ENCODE measurements at places on chromosomes 1 and 21.

DNA sequence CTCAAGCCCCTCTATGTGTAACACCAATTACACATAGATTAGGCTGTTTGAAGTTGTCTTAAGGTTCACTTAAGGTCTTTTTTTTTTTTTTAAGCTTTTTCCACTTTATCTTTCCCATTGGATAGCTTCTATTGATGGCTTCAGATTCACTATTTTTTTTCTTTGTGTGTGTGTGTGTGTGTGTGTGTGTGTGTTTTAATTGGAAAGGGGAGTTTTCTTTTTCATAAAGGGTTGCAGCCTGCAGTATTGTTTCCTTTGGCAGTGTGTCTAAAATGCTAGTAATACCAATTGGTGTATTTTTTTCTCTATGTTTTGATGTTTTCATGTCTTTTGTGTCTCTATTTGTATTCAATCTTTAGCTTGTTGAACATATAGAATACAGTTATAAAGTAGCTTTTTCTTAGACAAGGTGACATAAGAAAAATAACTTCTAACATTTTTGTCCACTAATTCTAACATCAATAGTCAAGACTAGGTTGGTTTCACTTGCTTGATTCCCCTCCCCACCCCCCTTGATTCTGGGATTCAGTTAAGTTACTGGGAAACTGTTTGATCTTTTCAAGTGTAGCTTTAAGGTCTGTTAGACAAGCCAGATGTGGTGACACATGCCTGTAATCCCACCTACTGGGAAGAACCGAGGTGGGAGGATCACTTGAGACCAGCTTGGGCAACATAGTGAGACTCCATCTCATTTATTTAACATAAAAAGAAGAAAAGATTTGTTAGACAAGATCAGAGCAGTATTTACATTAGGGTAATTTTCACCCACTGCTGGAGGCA is 21.4 kb downstream of the PRRC2C start:
- DNase-seq: no peak

GRCh38 chr1:215651867-215652266 is 84.8 kb downstream of the KCTD3 start:
- no peak for DNase-seq

DNA sequence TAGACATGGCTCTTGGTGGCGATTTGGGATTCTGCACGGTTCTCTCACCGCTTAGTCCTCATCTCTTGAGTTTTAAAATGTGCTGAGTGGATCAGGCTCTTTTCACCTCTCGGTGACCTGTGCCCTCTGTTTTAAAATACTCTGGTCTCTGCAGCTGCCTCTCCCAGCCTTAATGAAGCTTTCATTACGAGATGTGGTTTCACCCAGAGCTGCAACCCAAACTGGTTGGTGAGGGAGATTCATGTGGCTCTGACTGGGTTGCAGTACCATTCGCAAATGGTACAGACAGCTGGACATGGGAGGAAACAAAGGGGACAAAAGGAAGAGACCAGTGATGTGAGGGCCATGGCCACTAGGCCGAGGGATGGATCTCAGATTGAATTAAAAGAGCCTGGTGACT is 258.9 kb downstream of the ASTN1 start:
- DNase-seq: no peak

DNA sequence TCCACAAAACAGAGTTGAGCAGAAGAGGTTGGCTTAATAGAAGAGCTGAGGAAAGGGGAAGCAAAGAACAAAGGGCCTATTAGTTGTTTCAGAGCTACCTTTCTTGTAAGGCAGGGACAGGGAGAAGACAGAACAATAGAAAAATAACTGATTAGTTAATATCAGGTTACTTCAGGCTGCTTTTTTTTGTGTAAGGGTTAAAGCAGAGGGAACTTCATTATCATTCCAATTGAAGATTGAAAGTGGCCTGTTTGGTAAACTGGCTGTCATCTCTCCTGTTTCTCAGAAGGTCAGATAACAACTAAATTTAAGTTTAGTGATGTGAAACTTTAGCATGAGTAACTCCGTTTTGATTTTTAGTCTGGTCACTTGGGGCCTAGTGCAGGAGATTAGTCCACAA is 22.3 kb downstream of the CDC42 start:
- no peak for DNase-seq

GRCh38 chr1:219269171-219269570 is 95.5 kb downstream of the LYPLAL1 start:
- DNase-seq: no peak

GRCh38 chr21:42553435-42553834 is 39.8 kb downstream of the SLC37A1 start:
- no peak for DNase-seq

DNA sequence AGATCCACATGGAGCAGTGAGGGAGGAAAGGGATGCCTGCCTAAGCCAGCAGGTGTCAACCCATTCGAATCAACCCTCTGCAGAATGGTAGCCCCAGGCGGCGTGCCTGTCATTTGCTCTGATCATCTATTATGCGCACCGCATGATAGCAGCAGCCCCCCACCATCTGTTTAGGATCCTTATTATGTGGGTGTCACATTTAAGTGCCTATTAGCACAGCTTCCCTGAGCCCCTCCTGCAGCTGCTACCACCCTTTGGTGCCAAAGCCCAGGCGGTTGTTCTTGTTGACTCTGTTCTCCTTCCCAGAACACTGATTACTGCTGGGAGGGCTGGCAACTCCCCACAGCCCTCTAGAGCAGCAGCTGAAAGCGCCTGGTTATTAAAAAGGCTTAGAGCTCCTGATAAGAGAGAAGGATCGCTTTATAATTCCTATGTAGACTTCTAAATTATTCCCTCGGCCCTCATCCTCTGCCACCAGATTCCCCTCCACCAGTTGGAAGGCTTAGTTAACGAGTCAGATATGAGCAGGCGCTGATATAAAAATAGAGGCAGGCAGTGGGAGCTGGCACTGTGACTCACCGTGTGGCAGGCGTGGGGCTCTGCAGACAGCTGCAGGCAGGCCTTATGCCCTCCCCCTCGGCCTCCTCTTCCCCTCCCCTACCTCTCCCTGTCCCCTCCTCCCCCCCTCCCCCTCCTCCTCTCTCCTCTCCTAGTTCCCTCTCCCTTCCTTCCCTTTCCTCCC is 23.0 kb downstream of the ACTA1 start:
- no peak for DNase-seq

All from natural killer cell (primary cell).